ENCODE measurements at places on chromosomes 4 and X.

DNA sequence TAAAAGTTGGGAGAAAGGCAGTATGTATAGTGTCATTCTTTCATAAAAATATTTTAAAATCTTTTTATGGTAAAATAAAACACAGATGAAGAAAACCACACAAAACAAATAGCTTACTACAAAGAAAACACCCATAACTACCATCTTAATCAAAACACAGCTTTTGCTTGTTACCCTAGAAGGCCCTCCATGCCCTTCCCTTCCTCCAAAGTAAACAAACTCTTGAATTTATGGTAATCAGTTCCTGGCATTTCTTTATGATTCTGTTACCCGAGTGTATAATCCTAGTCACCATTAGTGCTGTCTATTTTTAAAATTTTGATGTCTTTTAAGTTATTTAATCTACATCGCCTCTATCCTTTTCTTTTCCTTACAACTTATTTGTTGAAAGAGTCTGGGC is 170.9 kb downstream of the APBB2 start:
- DNase-seq: no peak

DNA sequence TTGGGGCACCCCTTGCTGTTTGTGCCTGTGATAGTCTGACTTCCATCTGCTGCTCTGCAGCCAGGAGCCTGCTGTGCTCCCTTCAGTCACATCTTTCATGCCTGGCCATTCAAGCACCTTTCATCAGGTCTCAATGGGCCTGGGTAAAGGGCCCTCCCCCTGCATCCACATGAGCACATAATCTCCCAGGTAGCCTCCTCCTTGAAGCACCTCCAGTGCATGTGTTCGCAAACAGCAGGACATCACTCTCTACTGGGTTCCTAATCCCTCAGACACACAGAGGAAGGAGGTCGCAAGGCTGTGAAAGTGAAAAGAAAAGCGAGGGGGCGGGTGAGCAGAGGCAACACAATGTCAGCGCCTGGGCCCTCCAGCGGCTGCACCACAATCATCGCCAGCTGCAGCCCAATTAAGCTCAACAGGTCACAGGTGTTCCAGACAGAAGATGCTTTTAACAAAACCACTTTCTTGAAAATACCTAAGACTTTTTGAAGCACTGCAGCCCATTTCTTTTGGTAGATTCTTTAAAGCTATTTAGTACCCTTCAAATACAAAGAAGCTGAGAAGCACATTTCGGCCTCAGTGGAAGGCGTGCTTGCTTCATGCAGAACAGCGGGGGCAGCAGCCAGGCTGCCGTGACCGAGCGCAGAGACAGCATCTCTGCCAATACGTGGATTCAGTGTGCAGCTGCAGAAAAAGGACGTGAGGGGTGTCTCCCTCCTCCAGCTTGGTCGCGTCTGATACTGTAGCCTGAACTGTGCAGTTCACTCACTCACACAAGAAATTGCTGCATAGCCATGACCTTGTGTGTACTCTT is 92.2 kb upstream of the SPRY1 start:
- no peak for DNase-seq

GRCh38 chrX:30065226-30065625 is 150.1 kb upstream of the MAGEB2 start:
- no peak for DNase-seq

- DNase-seq: no peak
Observed at GRCh38 chr4:107283587-107284559, 247.8 kb upstream of the DKK2 start.

DNA sequence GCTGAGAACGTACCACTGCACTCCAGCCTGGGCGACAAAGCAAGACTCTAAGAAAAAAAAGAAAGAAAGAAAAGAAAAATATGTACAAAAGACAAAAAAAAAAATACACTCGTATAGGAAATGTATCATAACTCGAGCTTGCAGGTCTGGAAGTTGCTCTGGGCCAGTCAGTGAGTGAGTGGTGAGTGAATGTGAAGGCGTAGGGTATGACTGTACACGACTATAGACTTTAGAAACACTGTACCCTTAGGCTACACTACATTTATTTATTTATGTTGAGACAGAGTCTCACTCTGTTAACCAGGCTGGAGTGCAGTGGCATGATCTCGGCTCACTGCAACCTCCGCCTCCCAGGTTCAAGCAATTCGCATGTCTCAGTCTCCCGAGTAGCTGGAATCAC is 29.4 kb downstream of the EVC2 start:
- DNase-seq: no peak

DNA sequence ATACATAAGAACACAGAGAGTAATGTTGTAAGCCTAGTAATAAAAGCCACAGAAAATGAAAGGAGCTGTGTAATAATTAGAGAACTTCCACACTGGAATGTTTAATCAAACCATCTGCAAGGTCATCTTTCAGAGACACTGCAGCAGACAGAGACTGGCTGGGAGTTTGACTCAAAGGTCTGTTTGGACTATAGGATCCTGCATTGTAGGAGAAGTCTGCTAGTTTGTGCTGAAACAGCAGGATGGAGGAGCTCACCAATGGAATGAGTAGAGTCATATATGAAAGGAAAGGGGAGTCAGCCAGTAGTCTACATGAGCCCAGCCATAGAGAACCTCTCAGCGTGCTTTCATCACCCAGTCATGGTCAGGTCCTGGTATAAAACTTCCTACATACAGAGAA is 4.5 kb upstream of the ACE2 start:
- no peak for DNase-seq

- peak; percentile 22 for DNase-seq
Observed at GRCh38 chrX:39149761-39150160, 348.5 kb downstream of the MID1IP1 start.

DNA sequence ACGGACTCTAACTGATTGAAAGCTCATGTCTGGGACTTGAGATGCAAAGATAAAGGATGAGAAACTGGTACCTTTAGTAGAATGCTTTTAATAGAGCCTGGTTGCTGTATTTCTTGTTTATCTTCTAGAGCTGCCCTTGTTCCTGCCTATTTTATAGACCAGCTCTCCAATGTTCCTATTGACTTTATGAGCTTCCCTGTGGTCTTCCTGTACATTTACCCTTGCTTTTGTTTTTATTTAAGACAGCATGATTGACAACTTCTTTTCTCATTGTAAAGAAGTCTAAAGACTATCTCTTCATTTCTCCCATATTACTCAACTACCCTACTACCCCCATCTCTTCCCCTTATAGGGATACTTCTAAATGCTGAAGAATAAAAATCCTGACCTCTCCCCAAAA is 174.7 kb downstream of the UGT8 start:
- DNase-seq: no peak

GRCh38 chr4:76637712-76638361 is 202.8 kb downstream of the SHROOM3 start:
- DNase-seq: no peak

- no peak for DNase-seq
Observed at GRCh38 chr4:122156819-122157218, 4.7 kb downstream of the BLTP1 start.

GRCh38 chr4:185778307-185778706 is 33.7 kb downstream of the SORBS2 start:
- DNase-seq: no peak

- no peak for DNase-seq
Observed at GRCh38 chr4:94240384-94240783, 32.7 kb downstream of the SMARCAD1 start.

- DNase-seq: no peak
Observed at GRCh38 chr4:157104541-157104940, 28.6 kb downstream of the GLRB start.

DNA sequence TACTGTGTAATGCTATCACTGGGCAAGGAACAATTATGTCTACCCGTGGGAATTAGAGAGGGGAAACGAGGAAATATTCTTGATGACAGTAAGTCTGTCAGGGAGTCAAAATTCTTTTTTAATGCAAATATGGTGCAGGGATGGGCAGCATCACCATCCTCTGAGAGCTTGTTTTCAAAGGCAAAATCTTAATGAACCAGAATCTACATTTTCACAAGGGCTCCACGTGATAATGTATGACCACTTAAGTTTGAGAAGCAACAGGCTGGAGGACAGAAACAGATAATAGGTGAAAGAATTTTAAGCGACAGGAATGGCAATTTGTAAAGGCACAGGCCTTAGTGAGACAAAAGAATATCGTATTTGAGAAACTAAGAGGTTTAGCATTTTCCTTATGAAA is 63.4 kb downstream of the CLOCK start:
- no peak for DNase-seq

DNA sequence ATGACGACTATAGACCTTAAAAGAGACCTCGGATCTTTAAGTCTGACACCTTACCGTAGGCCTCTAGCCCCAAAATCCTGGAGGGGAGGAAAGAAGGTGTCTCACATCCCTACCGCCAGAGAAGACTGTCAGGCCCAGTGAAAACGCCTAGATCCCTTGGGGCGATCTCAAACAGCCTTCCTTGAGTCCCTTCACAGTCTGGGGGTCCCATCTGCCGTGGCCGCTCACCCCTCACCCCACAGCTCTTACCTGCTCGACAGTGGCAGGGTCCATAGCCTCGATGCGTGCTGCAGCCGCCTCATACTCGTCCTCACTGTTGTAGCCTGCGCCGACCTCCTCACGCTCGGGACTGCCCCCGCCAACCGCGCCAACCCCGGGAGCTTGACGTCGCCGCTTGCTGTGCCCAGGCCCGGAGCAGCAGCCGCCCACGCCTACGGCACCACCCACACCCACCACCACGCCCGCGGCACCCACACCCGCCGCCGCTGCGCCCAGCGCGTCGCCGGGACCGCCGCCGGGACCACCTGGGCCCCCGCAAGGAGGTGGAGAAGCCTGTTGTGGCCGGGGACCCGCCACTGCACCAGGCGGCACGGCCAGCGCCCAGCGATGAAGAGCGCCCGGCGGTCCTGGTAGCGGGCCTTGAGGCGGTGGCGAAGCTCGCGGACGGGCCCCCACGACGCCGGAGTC is 536 bp downstream of the OTUD5 start:
- DNase-seq: peak; percentile 18

DNA sequence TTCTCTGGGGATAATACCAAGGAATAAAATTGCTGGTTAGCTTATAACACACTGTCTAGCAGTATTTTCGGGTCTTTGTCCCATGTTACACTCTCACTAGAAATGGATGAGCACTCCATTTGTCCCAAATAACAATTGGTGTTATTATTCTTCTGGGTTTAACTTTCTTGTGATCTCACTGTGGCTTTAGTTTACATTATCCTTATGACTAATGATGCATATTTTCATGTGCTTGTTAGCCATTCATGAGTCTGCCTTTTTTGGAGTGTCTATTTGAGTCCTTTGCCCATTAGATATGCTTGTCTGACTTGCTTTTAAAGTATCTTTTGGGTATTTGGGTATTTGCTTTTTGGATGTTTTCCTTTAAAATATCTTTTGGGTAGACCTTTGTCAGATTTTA is 372.9 kb upstream of the TENM3 start:
- no peak for DNase-seq

DNA sequence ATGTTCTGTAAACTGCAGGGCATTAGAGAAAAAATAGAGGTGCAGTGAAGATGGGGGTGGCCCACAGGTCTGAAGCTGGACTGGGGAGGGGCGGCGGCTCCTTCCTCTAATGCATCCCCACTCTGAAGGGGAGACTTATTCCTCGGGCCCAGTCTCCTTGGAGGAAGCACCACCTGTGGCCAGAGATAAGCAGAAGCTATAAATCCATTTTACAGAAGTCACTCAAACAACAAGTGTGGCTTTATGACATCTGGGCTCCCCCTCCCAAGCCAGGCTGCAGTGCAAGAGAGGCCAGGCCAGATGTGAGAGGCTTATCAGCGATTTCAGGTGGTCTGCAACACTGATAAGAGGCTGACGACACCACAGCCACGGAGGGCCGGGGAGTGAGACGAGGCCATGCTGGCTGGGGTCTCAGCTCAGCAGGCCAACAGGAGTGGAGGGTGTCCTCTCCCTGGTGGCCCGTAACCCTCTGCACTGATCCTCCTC is 15.8 kb downstream of the CYTL1 start:
- no peak for DNase-seq

DNA sequence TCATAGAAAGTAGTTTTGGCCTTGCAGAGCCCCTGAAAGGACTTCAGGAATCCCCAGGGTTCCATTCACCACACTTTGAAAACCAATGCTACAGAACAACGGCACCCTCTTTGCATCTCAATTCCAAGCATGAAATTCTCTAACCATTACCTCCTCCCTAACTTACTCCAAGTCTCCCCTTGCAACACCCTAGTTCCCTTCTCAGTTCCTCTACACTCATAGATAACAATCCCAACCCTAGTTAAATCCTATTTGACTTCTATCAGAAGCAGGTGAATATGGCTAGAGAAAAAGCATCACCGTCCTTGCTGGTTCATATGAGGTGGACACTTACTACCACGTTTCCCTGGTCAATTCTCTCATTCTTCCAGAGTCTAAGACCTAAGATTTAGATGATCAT is 2.4 kb downstream of the RCHY1 start:
- DNase-seq: no peak

DNA sequence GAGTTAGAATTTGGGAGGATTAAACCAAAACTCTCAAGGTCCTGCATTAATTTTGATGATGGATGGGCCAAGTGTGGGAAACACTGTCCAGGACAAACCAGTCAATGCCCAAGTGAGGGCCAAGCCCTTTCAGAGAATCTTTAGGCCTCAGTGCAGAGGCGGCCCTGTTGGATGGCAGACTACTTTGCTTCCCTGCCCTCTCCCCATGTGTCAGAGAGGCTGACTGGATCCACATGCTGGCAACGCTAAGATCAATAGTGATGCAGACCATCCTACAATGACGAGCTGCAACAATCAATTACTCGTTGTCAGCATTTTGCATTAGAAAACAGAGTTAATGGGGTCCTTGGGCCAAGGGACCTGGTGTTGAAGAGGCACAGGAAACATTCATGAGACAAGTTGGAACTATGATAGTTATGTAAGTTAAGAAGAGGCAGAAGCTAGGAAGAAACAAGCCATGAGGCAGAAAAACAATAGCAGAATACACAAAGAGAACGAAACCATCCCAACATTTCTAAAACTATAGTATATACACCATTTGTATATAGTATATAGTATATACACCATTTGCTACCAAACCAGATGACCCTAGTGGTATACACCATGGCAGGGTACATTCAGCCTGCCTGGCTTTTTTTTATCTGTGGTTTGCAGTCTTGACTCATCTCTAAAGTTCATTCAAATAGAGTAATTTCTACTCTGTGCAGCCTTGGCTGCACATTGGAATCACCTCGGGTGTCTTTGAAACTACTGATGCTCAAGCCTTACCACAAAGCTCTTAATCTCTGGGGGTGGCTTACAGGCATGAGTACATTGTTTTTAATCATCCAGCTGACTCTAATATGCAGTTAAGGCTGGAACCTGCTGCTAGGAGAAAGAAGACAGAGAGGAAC is 147.7 kb upstream of the GYPA start:
- DNase-seq: no peak

DNA sequence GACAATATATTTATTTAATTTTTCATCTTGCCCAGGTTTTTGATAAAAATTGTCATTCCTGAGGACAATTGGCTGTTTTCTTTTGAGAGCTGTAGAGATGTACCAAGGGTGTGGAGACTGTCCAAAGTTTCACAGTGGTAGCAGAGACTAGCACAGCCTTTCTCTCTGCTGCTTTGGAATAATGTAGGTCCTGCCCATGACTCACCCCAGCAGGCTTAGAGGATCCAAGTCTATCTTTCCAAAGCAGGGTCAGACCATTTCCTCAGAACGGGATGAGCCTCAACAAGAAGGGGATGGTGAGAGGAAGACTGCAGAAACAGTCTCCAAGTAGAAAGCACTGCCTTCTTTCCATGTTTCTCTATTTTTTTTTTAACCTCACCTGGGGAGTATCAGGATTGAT is 131.5 kb upstream of the RPL34 start:
- DNase-seq: no peak
